ENCODE measurements at places on chromosomes 7 and 10.

DNA sequence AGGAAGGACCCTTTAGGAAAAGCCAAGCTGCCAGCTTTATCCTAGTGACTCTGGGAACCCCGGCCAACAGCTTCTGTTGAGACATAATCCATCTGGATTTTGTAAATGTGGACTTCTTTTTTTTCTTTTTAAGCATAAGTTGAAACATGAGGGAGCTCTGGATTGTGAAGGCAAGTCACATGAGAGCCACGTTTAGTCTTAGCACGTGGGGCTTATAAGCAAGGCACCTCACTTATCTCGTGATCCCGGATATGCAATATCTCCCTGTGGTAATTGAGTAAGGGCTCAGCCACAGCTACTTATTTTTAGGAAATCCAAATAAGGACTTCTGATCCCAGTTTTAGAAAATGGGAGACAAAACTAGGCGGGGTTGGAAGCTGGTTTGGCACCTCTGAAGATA is 111.2 kb upstream of the PTN start:
- DNase-seq: no peak

GRCh38 chr7:115363916-115364315 is 442.0 kb downstream of the MDFIC start:
- no peak for DNase-seq

GRCh38 chr7:134071355-134072331 is 55.5 kb upstream of the LRGUK start:
- no peak for DNase-seq

GRCh38 chr7:149750122-149750845 is 23.1 kb downstream of the ZNF467 start:
- no peak for DNase-seq

DNA sequence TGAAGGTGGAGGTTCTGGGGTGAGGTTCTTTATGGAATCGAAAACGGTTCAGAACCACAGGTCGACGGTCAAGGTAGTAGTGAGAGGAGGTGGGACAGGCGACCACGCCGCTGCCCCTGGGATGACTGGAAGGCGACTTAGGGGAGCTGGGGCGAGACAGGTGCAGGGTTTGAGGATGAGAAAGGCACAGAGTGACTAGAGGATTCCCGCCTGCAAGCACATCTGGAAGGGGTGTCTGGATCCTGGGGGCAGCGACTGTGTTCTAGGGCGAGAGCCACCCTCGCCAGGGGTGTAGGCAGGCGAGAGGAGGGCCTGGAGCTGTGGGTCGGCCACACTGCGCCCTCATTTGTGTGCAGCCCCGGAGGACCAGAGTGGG is 468 bp upstream of the IRF5 start:
- DNase-seq: peak; percentile 61

DNA sequence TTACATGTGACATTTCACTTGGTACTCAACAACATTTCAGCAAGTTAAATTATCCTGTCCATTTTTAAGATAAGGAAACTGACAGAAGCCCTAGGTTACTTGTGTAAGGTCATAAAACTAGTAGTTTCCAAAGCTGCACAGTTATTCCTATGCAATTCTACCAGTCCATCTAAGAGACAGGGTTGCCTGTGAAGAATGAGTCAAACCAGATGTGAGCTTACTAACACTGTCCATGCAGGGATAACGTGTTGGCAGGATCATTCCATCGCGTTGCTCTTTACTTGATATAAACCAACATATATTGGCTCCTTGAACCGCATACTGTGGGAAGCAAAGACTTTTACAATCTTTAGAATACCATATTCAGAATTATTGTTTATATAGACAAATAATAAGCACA is 280.9 kb upstream of the HGF start:
- no peak for DNase-seq

- DNase-seq: no peak
These were observed 110.7 kb downstream of the FRMD4A start for GRCh38 chr10:14220026-14220425.

DNA sequence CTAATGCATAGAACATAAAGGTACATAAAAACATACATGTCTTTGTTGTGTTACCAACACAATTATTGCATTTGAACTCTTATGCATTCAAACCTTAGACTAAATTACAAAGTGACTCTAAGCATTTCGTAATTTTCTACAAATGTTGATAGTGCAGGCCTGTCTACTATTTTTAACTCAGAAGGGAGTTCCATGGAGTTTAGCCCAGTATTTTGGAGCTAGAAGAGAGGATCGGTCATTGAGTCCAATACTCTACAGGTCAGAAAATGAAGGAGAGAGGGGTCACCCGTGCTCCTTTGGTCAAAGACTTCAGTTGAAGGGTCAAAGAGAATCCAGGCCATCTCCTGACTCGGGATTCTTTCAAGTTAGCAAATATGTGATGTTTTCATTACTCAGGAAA is 55.3 kb upstream of the SRRM3 start:
- no peak for DNase-seq

DNA sequence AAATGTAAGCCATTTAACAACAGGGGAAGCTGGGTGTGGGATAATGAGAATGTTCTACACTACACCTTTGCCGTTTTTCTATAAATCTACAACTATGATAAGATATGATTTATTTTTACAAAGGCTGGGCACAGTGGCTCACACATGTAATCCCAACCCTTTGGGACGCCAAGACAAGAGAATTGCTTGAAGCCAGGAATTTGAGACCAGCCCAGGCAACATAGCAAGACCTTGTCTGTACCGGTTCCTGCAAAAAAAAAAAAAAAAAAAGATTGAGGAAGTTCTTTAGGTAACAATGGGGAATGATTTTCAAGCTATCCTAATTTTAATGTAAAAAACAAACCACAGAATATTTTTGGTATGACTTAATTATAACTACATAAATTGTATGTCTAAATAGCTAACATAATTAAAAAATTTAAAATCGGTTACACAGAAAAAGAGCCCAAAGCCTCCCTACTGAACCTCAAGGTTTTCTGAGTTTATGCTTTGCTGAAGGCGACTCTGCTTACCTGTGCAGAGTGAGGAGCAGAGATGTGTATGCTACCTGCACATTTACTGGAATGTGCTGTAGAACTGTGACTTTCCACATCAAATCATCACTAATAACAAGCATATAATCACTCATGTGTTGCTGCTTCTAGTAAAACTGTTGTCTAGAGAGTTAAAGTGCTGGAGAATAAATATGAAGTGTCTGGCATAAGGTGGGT is 163.4 kb downstream of the ATE1 start:
- no peak for DNase-seq

GRCh38 chr7:100679129-100679926 is 5.8 kb downstream of the GNB2 start:
- no peak for DNase-seq

DNA sequence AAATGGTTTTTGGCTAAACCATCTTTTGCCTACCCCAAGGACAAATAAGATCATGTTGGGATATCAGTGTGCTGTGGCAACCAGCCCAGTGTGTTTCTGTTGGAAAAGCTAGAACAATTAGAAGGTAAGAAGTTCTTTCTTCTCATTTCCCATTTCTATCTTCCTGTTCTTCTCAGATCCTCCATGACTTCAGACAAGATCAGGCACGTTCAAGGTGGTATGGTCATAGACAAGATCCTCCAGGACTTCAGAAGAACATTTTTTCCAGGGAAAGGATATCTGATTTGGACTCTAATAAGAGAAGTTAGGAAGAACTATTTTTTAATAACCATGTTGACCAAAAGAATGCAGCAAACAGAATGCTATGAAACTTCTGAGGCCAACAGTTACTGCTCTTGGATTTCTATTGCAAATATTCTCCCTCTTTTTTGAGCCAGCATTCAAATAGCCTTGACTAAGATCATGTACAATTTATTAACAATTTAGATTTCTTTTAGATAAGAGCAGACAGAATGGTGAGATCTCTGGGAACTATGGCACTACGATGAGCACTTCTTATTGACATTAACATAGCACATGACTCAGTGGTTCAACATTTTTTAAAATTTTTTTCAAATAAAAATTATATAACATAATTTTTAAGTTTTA is 15.9 kb downstream of the HYCC1 start:
- DNase-seq: no peak

DNA sequence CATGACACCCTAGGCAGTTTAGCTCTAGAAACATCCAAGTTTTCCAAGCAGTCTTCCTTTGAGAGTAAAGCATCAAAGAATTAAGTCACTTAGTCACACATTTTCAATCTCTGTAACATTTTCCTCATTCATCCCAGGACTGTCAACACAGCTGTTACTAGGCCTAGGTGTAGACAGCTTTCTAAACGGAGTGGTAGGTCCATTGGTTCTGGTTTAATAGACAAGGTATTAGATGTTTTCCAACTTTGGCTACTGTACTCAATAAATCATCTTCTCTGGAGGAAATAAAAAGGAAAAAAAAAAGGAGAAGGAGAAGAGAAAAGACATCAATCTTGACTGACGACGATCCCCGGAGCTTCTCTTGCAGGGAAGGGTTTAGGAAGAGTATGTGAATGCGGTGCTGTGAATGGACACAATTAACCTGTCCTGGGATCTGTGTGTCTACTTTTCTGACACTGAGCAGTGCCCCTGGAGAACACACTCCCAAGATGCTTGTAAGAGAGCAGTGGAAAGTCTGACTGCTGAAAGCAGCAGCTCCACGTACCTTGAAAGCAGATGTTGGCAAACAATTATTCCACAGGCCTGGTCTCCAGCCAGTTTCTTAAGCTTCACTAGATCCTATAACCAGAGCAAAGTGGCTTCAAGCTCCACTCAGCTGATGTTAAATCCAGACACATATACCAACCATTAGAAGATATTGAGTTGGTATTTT is 59.1 kb downstream of the CXCL12 start:
- DNase-seq: peak; percentile 33

DNA sequence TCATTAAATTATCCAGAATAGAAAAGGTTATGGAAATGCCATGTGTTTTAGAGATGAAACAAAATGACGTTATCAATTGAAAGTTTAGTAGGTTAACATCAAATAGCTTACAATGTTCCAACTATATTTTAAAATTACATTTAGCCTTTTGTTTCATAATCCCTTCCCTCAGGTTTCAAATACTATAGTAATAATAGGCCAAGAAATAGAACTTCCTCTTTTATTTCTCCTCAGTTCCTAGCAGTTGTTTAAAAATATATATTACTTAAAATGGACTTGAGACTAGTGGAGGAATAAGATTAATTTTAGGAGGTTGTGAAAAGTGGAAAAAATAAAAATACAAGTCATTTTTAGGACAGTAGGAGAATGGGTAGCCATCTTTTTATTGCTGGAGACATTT is 16.4 kb upstream of the PDSS1 start:
- DNase-seq: no peak

GRCh38 chr10:78165617-78166016 is 132.0 kb downstream of the RPS24 start:
- DNase-seq: no peak

DNA sequence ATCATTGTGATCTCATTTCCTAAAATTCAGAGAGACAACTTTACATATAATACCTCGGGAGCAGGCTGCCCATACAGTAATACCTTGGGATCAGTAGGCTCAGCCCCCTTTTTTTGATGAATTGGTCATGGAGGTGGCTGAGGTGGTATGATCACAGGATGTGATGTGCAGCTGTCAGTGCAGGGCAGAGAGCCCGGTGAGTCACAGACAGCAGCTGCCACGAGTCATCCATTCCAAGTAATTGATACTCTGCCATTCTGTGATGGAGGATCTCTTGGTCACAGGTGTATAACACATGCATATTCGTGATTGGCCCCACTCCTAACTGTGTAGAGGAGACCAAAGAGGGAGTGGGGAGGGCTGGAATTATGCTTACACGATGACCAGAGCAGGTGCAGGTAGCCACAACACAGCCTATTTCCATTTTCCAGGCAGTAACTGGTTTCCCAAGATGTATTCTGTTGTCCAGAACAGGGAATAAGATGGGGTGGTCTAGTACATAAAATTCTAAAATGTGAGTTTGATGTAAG is 14.1 kb downstream of the NRCAM start:
- no peak for DNase-seq

GRCh38 chr10:79312601-79313187 is 34.6 kb upstream of the PPIF start:
- DNase-seq: no peak

- DNase-seq: no peak
These were observed 163.2 kb downstream of the SH2D4B start for GRCh38 chr10:80700760-80701444.

DNA sequence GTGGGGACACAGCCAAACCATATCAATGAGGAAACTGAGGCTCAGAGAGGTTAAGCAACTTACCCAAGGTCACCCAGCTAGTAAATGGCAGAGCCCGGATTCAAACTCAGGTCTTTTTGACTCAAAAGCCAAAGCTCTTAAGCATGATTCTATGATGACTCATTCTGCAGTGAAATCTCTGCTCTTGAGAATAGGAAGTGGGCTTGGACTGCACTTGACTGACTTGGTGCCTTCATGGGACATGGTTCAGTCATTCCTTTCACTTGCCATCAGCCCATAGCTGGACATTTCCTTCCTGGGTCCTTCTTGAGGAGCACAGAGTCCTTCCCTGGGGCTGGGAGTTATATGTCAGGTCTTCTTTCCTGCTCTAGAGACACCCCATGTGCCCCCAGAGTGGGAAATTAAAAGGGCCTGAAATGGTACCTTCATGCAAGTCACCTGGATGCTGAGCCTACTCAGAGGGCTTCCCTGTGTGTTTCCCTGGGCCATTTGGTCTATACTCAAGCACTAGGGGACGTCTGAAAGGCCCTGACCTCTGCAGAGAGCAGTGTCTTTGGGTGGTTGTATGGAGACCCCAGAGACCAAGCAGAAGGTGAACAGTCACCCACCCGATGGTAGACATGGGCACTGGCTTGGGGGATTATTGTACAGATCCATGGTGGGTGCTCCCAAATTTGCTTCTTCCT is 62.4 kb upstream of the SDK1 start:
- no peak for DNase-seq

DNA sequence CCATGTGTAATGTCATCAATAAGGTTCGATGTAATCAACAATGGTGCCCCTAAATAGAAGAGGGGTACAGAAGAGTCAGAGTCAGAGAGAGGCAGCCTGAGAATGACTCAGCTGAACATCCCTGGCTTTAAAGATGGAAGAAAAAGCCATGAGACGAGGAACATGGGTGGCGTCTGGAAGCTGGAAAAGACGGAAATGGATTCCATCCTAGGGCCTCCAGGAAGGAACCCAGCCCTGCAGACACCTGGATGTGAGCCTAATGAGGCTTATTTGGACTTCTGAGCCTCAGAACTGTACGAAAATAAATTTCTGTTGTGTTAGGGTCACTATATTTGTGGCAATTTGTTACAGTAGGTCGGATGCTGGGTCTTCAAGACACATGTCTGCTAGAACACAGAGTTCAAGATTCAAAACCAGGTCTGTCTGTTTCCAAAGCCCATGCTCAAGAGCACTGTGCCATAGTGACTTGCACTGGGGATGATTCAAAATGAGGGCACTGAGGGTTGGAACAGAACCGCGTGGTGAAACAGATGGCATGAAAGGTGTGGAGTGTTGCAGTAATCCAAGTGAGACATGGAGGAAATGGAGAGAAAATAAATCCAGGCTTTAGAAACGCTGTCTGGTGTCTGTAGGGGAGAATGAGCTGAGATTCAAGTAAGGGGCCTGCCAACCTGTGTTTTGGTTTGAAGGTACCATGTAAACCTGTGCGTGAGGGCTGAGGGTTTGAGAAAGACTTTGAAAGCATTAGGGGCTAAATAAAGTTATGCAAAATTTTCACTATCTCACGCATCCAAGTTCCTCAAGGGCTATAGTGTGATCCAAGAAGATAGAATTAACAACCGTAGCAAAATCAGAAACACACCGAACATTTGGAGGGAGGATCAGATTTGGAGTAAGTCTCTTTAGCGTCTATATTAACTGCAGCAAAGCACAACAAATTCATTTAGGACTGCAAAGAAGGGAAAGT is 849.1 kb upstream of the AUTS2 start:
- DNase-seq: no peak

- DNase-seq: no peak
These were observed 597.8 kb upstream of the MGMT start for GRCh38 chr10:128869101-128869749.

All from ascending aorta (tissue), 2 donors.